ENCODE measurements at places on chromosomes 13 and 19.

- DNase-seq = no peak
These were observed 71.4 kb downstream of the SLC15A1 start for GRCh38 chr13:98681049-98681448.

DNA sequence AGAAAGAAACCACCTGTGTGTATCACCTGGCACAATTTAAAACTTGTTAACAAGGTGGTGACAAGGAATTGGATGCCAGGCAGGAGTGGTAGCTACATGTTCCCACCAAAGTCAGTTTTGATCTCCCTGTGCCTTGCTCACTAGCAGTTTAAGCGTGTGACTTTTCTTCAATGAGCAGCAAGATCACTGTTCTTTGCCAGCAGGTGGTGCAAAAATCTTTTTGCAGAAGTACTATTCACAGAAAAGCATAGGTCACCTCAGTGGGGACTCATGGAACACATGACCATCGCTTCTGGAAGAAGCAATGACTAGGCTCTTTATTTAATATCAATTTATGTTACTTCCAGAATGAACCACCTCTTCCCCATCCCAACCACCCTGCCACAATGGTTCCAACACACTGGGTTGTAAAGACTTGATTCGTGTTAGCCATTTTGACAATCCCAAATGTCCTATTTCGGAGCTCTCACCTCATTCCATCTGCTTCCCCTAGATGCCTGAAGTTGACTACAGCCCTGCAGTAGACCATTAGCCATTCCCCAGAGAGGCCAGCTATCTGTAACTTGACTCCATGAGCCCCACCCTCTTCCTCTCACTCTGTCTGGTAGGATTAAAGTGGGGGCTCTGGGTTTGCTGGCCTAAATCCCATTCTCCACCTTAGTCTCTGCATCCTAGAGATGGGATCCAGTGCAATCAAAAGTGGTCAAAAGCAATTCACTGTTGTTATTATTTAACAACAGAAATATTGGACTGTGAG is 59.1 kb upstream of the TNFRSF19 start:
- no peak for DNase-seq

GRCh38 chr13:29140277-29140676 is 320.1 kb downstream of the MTUS2 start:
- no peak for DNase-seq

- no peak for DNase-seq
These were observed 19.4 kb upstream of the CPAMD8 start for GRCh38 chr19:17045907-17046502.

- no peak for DNase-seq
These were observed 42.0 kb downstream of the MRPL57 start for GRCh38 chr13:21218351-21219035.

DNA sequence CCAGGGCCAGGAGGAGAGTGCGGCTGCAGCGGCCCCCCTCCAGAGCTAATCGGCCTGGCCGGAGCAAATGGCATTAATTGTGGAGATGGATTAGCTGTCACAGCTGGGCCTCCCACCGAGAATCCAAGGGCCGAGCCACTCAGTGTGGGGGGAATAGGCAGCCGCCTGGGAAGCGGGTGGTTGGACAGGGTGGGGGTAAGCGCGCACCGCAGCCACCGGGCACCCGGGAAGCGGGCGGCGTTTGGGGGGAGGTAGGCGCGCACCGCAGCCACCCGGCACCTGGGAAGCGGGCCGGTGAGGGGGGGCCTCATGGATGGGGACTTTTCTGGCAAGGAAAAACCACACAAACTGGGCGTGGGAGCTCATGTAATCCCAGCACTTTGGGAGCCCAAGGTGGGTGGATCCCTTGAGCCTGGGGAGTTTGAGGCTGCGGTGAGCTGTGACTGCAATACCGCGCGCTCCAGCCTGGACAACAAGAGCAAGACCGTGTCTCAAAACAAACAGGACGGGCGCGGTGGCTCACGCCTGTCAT is 9.7 kb downstream of the R3HDM4 start:
- no peak for DNase-seq

- DNase-seq = no peak
These were observed 752.2 kb downstream of the EFNB2 start for GRCh38 chr13:105783261-105783660.

DNA sequence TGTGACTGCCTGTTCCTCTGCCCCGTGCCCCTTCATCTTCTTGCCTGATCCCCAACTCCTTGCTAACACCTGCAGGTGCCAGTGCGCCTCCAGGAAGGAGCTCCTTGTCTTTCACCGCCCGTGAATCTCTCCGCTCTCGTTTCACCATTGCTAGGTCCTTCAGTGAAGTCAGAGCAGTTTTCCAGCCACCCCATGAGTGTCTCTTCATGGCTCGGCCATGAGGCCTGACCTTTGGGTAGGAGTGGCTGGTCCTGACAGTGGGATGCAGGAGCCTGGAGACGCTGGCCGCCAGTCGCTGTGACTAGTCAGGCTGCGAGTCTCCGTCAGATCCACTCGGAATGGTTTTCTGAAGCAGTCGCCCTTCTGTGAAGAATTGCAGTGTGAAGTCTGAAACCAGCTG is 43.8 kb downstream of the ING1 start:
- no peak for DNase-seq

DNA sequence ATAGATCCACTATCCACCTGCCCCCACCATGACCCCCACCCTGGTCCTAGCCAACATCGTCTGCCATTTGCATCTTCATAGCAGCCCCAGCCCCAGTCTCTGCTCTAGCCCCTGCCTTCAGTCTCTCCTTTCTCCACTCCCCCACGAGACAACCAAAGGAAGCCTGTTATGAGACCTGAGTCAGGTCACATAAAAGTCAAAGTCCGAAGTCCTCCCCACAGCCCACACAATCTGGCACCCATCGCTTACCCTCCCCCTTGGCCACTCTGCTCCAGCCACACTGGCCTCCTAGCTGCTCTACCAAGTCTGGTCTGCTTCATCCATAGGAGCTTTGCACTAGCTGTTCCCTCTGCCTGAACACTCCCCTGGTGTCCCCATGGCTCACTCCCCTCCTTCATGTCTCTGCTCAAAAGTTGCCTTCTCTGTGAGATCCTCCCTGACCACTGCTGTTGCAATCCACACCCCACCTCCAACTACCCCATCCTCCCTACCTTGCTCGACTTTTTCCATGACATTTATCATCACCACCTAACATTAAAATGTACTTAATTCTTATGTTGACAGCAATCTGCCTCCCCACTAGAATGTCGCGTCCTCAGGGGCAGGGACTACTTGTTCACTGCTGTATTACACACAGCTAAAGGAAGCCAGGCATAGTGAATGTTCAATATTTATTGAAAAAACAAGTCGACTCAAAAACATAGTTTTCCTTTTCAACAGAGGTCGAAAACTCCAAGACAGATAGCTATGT is 1.2 kb upstream of the PLEKHG2 start:
- no peak for DNase-seq

- peak; percentile 77 for DNase-seq
These were observed at the start of gene ZNF625 for GRCh38 chr19:12156223-12157058. Gene ZNF625 (minus strand): TSS chr19:12156734. CDS start chr19:12156558, 176 bp downstream.

DNA sequence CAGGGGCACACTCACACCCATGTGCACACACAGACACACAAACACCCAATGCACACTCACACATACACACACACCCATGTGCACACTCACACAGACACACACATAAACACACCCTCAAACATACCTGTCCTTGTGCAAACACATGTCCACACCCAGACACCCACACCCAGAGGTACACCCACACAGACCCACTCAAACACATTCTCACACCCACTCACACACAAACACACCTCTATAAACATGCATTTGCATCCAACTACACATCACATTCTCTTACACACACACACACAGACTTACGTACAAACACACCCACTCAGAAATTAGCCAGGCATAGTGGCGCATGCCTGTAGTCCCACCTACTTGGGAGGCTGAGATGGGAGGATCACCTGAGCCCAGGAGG is 31.4 kb downstream of the FBN3 start:
- no peak for DNase-seq

- DNase-seq = no peak
These were observed 29.9 kb upstream of the F7 start for GRCh38 chr13:113075711-113076110.

DNA sequence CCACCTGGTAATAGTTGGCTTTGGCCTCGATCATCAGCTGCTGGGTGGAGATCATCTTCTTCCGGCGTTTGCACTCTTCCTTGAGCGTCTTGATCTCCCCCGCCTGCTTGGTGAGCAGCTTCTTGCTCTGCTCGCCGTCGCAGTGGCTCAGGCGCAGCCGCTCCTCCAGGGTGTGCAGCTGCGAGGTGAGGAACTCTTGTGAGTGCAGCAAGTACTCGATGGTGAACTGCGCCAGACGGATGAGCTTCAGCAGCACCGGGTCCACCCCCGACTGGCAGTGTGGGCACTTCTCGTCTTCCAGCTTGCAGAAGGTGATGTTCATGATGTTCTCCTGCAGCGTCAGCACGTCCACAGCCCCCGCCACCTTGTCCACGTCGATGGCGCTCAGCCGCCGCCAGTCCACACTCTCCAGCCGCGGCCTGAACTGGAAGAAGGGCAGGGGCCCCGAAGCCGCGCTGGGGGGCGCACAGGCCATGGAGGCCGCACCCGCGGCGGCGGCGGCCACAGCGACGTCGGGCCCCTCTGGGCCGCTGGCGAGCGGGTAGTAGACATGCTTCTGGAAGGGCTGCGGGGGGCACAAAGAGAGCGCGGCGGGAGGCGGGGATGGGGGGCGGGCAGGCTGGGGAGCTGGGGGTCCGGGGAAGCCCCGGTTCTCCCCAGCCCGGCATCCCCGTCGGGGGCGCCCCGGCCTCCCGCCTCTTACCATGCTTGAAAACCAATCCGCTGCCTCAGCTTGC is 3.0 kb downstream of the DZIP1 start:
- DNase-seq = no peak

DNA sequence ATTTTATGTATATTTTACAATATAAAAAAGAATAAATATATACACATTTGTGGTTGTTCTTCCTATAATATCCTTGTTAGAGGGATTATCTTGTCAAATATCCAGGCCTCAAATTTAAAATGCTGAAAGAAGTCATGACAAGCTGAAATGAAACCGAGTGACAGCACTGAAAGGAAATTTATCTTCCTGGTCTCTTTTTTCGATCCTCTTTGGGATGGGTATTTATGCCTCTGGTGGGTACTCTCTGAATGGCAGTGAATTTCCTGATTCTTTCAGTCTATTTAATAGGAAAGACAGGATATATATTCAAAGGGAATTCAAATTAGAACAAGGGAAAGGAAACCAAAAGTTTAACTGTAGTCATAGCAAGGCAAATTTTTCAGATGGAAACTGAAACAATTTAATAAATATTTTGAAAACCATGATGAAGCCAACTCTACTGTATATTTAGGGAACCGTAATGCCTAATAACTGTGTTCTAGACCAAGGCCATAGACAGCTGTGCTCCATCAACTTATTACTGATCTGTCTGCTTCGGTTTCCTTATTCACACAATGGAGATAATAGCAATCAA is 97.9 kb downstream of the DLEU7 start:
- DNase-seq = no peak

DNA sequence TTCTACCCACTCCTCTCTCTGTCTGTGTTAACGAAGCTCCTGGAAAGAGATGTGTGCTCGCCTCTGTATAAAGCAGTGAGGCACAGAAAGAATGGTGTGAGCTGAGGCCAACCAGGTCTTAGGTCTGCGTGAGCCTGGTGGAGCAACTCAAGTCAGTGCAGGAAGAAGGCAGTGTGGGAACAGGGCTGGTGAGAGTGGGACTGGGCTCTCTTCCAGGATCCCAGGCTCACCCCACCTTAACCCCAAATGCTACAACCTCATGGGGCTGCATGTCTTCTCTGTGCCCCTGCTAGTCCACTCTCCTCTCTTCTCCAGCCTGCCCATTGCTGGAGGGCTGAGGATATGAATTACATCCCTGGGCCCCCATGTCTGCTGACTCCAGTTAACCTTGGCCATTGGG is 127.4 kb downstream of the DCT start:
- DNase-seq = no peak

DNA sequence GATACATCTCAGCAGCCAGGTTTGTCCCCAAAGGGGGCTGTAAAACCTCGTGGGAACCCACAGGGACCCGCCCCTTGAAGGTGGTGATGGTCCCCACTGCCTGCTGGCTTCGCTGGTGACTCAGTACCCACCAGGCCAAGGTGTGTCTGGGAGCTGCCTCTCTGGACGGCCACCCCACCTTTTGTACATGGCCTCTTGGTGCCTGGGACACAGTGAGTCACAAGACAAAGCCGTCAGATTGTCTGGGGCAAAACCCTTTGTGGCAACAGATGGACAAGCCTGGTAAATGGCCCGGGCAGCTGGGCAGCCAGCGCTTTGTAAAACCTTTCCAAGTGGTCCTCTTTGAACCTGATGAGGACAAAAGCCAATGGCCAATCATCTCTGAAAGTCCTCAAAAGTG is 27.9 kb upstream of the KLF2 start:
- DNase-seq = no peak

- DNase-seq = no peak
These were observed 195.6 kb downstream of the GPC5 start for GRCh38 chr13:91594061-91594460.

GRCh38 chr13:97911311-97912138 is 42.0 kb upstream of the IPO5 start:
- DNase-seq = no peak

DNA sequence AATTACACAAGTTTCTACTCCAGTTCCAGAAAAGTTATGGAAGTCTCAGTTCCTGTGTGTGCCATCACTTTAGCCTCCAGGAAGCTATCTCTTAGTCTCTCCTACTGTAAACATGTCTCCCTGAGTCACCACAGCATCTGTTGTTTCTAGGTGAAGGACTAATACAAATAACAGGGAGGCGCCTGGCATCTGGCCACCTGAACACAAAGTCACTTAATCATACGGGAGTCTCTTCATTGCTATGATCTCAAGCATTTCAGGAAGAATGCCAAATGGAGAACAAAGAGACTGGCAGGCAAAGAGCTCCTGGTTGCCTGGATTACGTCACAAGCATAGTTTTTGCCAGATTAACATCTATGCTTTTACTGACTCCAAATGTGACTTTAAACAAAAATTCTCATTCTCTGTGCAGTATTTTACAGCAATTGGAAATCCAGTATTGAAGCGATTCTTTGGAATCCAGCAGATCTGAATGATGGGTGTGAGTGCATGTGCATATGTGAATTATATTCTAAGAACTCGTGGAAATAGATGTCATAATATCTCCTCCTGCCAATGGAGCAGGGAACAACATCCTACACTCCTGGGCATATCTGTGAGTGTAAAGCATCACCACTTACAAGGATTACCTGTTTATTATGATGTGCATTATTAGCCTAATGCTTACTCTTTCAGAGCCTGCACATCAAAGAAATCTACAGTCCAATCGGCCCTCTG is 572.8 kb downstream of the PCDH9 start:
- no peak for DNase-seq

GRCh38 chr19:10191347-10191746 is 3.4 kb downstream of the DNMT1 start:
- no peak for DNase-seq
